CD8-positive, alpha-beta memory T cell (primary cell): ENCODE measurements at places on chromosomes 5 and 9. TPM values are rescaled to one million over a fixed set of nuclear protein-coding genes. Genes with fewer than 3 reads are reported as not detected.

GRCh38 chr9:92983984-92984589 is 36.8 kb downstream of the FGD3 start:
- H3K27me3 ChIP-seq = no peaks in the 10 kb centered on the region
- no peak for DNase-seq
- H3K27ac ChIP-seq = no peak overlapping the region
- H3K4me3 ChIP-seq = no peak overlapping the region

GRCh38 chr9:93520523-93520922 is 55.9 kb upstream of the PHF2 start:
- H3K27ac ChIP-seq = no peak overlapping the region
- no peak overlapping the region for H3K4me3 ChIP-seq
- no peak for DNase-seq
- no peaks in the 10 kb centered on the region for H3K4me1 ChIP-seq

DNA sequence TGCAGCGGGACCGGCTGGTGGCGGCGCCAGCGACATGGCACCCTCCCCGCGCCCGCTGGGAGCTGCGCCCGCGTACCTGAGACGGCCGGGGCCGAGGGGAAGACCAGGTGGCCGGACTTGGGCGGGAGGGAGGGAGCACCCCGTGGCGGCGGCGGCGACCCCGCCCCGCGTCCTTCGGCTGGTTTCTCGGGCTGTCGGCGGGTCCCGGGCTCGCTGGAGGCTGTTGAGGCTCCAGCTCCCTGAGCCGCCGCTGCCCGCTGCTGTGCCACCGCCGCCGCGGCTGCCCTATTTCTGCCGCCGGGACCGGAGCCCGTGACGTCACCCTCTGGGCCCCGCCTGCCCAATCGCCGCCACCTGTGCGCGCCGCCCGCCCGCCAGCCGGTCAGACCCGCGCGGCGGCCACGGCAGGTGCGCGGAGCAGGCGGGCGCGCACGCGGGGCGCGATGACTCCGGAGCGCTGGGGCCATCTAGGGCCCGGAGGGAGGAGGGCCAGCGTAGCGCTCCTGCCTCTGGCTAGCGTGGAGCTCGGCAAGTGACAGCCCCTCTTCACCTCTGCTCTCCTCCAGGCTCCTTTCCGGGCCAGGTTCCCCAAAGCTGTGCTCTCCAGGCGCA is at the start of gene FSTL4:
TSS of gene FSTL4 (minus strand) at position 293 of the 612 bp plus-strand sequence.
- no peaks in the 10 kb centered on the region for H3K36me3 ChIP-seq
- H3K4me3 ChIP-seq = peak within 1 kb of the TSS; percentile 32
- peaks cover 26% of the 10 kb centered on the region for H3K27me3 ChIP-seq
- no peak for DNase-seq

WDR31 gene
- total RNA-seq = 1.3 TPM

TOMM5 gene
- total RNA-seq = 227 TPM
